ENCODE measurements at places on chromosomes 11 and 22.

DNA sequence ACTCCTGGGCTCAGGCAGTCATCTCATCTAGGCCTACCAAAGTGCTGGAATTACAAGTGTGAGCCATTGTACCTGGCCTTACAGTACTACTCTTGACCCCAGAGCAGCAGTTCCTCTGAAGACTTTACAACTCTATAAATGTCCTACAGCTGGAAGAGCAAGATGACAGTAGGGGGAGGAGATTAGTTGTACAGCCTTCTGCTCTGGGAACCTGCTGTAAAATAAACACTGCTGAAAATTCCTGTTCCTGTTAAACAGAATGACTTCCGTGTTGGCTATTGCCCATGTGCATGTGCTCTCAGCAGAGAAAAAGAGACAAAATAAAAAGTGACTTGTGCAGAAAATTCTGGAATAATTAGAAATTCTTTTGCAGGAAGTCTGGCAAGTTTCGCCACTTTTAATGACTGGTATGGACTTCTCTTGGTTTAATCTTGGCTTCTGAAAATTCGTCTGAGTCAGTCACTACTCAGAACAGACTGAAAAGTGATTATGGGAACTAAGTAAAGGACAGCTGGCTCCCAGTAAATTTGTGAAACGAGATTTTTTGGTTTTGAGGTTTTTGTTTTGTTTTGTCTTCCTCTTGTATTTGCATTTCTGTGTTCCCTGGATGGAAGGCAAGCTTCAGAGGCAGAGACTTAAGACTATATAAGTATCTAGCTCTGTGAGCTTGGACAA lies 955.7 kb downstream of the DLG2 start:
- no peak for DNase-seq

DNA sequence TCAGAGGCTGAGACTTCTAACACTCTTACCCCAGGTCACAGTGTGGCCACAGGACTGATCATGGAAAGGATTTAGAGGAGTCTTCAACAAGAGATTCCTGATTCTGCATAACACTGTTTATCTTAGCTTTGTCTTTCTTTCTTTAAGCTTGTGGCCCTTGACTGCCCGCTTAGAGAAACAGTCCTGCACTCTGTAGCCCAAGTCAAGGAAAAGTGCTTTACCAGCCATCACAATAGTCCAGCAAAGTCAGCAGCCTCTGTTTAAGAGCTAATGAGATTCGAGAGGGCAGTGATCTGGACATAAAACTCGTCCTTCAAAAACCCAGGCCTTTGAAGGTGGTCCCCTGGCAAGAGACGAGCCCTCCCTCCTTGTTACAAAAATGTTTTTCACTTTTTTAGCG lies 30.0 kb downstream of the PRDM10 start:
- no peak for DNase-seq

GRCh38 chr11:62908468-62909072 lies 12.6 kb downstream of the CHRM1 start:
- no peak for DNase-seq

- no peak for DNase-seq
Observed at GRCh38 chr11:114080219-114080618, 20.7 kb downstream of the ZBTB16 start.

GRCh38 chr11:2699185-2699530 lies 636 bp downstream of the KCNQ1OT1 start:
- DNase-seq: no peak

DNA sequence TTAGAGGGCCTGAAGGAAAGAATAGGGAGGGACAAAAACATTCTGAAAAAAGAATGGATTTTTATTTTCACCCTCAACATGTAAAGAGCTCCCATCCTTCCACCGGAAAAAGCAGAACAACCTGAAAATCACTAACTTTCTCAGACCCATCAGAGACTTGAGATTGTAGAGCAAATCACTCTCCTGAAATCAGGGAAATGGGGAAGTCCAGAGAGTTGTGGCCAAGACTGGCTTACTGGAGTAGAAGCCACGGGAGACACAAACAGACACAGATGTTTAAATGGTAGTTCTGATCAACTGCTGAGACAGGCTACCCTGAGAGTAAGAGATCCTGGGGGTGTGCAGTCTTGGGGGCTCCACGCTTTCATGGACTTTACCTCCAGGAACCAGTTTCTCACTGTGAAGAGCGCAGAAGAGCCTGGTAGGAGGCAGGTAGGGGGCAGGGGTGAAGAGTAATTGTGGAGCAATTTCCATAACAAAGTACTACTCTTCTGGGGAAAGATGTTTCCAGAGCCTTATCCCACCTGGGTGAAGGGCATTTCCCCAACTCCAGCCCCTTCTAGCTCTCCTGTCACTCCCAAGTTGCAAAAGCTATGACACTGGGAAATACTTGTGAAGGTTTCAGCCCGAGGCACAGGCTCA lies 47.1 kb downstream of the ASCL2 start:
- no peak for DNase-seq

DNA sequence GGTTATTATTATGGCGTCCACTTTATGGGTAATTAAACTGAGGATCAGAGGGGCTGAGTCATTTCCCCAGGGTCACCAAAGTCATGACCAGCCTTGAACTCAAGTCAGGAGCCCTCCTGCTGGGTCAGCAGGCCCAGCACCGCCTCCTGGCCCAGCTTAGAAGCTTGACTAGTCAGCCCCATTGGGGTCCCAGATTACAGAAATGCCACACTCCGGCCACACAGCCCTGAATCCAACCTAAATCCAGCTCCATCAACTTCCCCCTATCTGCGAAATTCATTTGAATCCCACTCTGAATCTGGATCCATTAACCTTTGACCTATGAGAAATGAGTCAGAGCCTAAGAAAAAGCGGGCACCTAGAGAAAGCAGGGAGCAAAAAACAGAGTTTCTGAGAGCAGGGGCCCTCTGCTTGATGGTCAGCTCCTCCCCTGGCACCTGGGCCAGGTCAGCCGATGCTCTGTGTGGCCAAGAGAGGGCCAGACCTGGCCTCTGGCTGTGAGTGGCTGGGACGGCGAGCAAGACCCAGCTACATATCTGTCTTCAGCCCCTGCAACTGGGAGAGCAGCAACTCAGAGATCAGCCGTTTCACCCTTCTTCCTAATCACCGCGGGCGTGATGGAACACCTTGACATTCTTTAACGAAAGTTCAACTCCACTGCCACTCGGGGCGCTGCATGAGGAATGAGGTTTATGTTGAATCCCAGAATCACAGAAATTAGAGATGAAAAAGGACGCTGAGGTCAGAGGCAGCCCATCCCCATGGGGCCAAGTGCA lies 196.1 kb downstream of the TRIM29 start:
- no peak for DNase-seq

- no peak for DNase-seq
Observed at GRCh38 chr11:100923555-100923954, 206.1 kb downstream of the PGR start.

DNA sequence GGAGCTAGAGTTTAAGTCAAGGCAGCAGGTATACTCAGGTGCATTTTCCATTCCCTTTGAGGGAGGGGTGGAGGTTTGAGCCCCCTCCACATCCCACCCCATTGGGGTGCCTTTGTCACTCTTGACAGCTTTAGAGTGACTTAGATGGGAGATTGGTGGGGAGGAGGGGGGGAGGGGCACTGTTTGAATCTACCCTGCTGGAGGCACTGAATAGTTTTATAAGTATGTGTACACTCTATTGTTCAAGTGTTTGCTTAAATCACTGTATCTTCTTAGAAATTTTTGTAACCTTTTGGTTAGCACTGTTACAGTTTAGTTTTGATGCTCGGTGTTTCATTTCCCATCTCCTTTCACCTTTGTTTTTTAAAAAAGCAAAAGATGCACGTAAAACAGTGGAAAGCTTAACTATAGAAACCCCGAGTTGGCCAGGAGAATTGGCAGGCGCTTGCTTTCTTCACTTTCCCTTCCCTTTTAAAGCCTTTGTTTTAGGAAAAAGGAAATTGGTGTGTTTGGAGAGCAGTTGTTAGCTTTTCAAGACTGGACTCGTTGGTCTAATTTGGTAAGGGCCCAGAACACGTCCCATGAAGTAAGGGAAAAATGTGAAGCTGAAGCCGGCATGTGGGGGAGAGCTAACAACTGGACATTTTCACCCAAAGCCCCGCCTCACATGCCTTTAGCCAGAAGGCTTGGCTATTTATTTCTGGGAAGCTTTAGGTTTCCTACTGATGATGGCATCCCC lies 42.8 kb downstream of the TNRC6B start:
- no peak for DNase-seq

- DNase-seq: no peak
Observed at GRCh38 chr22:20843501-20843900, 15.1 kb downstream of the PI4KA start.

- no peak for DNase-seq
Observed at GRCh38 chr11:96642583-96642982, 252.8 kb downstream of the JRKL start.

DNA sequence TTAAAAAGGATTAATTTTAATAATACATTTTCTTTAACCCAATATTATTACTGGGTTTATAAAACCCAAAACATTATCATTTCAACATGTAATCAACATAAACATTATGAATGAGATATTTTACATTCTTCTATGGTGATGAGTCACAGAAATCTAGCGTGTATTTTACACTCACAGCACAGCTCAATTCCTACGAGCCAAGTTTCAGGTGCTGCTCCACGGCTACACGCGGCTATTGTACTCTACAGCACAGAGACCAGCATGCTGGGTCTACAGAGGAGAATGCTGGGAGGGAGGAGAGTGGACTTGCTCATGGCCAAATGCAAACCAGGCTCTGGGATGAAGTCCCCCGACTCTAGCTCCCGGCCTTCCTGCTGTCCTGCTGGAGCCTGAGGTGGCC lies 72.0 kb upstream of the LMO1 start:
- no peak for DNase-seq

GRCh38 chr11:101745756-101746155 lies 161.9 kb upstream of the TRPC6 start:
- no peak for DNase-seq

DNA sequence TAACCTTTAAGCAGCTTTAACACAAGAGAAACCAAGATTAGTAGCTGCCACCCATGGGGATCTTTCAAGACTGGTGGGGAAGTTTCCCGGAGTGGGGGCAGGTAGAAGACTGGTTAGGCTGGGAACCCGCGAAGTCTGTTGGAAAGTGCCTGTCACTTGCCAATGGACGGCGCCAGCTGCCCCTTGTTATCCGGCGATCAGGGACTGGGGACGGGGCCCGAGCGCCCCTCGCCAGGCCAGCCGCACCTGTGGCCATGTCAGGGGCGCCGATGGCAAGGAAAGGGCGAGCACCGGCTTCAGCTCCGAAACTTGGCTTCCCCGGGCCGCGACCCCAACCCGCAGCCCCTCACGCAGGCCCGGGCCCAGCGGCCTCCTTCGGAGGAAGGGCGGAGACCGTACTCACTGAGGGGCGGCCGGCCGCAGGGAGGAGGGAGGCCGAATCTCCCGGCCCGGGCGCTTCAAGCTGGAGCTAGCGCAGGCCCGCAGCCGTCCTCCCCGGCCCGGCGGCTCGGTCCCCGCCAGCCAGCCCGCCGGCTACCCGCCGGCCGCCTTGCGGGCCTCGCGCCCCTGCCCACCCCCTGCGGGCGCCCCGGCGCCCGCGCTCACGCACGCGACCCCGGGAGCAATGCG lies 539 bp downstream of the EIF4ENIF1 start:
- no peak for DNase-seq

DNA sequence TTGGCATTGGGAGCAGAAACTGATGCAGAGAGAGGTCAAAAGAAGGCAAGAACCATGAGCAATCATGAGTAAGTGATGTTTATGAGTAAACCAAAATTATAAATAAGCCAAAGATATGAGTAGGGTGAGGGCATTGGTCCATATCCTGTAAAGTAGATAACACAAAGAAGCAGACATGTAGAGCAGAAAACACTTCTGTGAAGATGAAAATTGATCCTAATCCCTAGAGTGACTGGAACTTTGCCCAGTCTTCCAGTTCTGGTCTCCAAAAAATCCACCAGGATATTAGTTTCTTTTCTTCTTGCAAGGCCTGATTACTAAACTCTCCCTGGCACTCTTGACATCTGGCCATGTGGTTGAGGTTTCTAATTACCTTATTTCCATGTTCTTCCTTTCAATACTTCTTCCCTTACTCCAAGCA lies 13.7 kb upstream of the DRD2 start:
- DNase-seq: no peak

GRCh38 chr11:108713076-108713790 lies 48.4 kb downstream of the DDX10 start:
- no peak for DNase-seq

- DNase-seq: no peak
Observed at GRCh38 chr11:44752713-44753112, 26.0 kb downstream of the TSPAN18 start.

- no peak for DNase-seq
Observed at GRCh38 chr11:95232666-95233065, 1.7 kb upstream of the SESN3 start.

- no peak for DNase-seq
Observed at GRCh38 chr11:130100381-130101095, 30.8 kb downstream of the APLP2 start.

DNA sequence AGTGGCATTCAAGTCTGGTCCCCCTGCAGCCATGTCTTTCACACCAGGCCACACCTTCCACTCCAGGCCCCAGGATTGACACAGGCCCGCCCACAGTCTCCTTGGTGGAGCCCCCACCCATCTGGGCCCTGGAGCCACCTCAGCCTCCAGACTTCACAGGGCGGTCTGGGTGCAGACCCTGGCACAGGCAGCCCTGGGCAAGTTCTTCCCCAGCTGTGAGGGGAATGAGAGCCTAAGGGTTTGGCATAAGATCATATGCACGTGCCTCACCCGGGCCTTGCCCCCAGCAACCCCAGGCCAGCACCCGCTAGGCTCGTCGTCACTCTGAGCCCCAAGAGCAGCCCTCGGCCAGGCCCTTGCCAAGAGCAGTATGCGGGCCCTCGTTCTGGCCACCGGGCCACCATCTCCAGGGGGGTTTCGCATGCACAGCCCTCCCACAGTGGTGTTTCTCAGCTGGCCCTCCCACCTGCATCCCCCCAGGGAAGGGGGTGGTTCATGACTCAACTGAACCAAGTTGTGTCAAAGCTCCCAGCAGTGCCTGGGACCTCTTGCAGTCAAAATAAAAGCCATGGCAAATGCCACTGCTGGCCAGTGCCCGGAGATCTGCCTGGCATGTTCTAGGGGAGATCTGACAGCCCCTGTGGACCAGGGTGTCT lies 70.4 kb upstream of the KCNQ1OT1 start:
- DNase-seq: no peak

DNA sequence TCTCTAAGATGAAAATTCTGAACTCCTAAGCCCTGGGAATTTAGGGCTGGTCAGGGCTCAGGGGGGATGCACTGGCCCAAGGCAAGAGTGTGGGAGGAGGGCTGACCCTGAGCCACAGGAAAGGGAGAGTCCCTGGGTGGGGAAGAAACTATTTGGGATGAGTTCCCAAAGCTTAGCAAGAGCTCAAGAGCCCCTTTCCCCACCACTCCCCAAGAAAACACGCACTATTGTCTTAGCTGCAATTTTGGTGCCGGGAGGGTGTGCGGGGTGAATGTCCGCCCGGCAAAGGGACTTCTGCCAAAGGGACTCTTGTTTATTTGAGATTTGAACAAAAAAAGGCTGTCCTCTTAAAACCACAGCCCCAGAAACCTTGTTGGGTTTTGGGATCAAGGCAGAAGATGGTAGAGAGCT lies 37.0 kb downstream of the KIAA1671 start:
- no peak for DNase-seq

- no peak for DNase-seq
Observed at GRCh38 chr22:42326801-42327200, 56.3 kb upstream of the TCF20 start.

Data from epithelial cell of proximal tubule (primary cell).